ENCODE measurements at places on chromosomes 12 and 14.

DNA sequence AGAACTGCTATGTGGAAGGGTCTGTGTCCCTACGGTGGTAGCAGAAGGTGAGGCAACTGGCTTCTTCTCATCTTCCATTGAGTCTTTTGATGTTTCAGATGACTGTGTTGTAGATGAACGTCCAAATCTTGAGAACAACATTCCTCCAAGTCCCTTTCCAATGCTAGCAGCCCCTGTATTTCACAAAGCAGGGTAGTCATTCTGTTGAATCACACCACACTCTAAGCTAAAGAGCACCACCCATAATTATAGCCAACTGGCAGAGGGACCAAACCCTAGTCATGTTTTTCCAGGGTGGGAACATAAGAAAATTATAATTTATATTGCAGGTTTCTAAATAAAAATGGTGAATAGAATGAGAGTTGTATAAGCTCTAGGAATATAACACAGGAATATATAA, 98.7 kb downstream of the DDHD1 start:
- DNase-seq, result no peak

GRCh38 chr14:72745991-72746980, 147.6 kb downstream of the DPF3 start:
- DNase-seq, result no peak

DNA sequence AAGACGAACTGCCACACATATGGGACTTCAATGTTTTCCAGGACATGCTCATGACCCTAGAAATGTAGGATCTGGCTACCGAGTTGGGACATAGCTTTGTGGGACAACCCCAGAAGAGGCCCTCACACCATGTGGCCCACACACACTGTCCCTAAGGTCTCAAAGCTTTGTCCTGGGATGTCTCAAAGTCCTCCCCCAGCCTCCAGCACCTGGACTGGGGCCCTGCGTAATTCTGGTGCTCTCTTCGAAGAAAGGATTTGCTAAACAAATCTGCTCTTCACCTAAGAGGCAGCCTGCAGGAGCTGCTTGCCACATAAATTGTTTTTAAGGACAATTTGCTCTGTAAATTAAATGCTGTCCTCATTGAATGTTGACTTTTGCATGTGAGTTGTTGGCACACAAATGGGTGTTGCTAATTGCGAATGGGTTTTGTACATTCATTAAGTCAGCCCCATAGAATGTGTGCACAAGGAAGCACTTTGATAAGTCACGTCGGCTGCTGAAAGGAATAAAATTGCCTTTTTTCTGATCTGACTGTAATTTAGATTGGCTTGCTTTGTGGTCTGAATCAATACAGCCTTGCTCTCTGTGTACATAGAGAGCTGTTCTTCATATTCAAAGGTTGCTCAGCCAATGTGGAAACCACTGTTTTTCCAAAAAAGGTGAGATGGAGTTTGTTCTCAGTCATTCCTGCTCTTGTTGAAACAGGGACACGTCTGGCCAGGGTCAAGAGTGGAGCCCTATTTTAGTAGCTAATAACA, 161.6 kb upstream of the PWP1 start:
- DNase-seq, result peak; percentile 96

- DNase-seq, result no peak
These were observed 230.5 kb downstream of the EGLN3 start for GRCh38 chr14:33720284-33720787.

DNA sequence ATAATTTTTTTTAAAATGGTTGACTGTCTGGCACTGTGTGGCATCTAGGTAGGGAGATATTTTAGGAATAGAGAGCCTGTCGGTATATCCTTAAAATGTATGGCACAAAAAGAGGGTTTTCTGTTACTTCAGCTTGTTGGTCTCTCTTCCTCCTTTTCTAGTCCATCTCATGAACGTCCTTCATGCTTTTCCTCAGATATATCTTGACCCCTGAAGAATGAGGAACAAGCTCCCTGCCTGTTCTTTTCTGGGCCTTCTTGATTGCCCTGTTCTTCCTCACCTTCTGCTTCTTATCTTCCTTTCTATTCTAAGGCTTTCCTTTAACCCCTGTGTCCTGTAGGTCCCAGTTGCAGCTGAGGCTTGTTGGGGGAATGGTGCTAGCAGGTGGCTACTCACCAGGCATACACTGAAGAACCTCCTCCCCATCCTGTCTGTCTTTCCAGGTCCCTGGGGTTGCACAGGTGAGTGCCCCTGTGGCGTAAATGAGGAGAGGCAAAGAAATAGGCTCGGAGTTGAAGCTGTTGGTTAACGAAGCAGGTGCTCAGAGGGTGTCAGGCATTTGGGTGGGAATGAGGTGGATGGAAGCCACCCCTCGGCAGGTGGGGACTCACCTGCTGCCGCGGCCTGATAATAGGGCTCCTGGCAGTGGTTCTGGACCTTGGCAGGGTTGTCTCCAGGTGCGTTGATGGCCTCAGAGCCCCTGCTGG, 7.2 kb upstream of the C1R start:
- peak; percentile 100 for DNase-seq

DNA sequence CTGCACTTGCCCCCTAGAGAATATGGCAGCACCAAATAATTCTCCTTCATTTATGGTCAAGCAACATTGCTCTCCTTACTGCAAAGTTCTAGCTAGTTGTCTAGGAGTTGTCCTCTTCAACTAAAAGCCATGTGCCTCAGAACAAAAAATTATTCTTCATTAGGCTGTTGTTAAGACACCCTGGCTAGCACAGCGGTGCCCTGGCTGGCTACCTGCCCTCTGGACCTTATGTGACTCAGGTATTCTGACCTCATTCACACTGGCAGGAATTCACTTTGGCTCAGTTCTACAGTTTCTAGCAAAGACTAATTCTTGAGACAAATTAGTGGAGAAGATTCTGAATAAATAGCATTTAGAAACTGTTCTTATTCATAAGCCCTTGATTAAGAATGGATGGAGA, 224.4 kb upstream of the KRR1 start:
- DNase-seq, result no peak

- DNase-seq, result no peak
These were observed 36.8 kb upstream of the E2F7 start for GRCh38 chr12:77102123-77102522.

GRCh38 chr14:40447017-40447416, 1014.8 kb upstream of the FBXO33 start:
- DNase-seq, result no peak

- DNase-seq, result no peak
These were observed 33.7 kb upstream of the CCNT1 start for GRCh38 chr12:48750215-48750614.

DNA sequence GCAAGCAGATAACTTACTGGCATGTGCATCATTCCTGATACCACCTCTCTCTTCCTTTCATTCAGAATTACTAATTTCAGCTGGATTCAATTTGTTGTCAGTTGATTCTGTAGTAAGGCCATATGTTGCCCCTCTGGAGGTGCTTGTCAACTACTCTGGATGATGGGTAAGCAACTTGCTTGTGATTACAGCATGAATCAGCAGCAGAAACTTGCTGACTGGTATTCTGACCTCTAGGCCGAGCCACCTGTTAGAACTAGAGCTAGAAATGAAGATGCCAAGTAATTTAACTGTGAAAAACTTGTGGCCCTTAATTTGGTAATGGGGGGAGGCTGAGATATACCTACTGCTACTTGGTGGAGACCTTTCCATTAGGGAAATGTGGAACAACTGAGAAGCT, 5.1 kb downstream of the RNF10 start:
- DNase-seq, result no peak

DNA sequence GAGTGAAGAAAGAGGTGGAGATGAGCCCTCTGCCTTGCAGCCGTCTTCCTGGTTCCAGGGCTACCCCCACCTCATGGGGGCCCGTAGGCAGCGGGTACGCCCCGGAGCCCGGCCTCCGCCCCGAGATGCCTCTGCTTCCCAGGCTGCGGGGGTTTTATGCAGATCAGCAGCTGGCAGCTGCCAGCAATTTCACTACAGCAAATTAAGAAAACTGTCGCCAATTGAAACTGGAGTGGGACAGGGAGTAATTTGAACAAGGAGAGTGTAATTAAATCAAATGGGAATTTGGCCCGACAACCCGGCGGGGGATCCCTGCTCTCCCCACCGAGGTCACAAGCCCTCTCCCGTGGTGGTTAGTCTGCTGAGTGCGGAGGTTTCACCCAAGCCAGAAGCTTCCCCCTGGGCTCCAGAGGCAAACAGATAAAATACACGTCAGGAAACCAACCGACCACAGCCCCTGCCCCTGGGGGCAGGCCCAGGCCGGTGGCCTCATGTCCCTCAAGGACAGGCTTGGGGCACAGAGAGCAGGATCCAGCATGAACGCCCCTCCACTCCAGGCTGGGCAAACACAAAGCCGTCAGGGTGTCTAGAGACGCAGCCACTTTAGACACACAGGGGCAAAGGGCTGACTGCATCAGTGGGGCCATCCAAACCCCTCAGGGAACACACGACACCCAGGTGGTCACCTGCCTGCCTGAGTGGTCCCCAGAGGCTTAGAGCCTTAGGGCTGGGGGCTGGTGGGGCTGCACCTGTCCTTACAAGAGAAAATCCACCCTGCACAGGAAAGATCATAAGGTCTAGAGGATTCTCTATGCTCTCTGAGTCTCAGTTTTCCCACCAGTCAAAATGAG, 53.8 kb downstream of the TESC start:
- DNase-seq, result peak; percentile 82

GRCh38 chr14:21866479-21866878, 192.9 kb upstream of the OR4E1 start:
- no peak for DNase-seq

DNA sequence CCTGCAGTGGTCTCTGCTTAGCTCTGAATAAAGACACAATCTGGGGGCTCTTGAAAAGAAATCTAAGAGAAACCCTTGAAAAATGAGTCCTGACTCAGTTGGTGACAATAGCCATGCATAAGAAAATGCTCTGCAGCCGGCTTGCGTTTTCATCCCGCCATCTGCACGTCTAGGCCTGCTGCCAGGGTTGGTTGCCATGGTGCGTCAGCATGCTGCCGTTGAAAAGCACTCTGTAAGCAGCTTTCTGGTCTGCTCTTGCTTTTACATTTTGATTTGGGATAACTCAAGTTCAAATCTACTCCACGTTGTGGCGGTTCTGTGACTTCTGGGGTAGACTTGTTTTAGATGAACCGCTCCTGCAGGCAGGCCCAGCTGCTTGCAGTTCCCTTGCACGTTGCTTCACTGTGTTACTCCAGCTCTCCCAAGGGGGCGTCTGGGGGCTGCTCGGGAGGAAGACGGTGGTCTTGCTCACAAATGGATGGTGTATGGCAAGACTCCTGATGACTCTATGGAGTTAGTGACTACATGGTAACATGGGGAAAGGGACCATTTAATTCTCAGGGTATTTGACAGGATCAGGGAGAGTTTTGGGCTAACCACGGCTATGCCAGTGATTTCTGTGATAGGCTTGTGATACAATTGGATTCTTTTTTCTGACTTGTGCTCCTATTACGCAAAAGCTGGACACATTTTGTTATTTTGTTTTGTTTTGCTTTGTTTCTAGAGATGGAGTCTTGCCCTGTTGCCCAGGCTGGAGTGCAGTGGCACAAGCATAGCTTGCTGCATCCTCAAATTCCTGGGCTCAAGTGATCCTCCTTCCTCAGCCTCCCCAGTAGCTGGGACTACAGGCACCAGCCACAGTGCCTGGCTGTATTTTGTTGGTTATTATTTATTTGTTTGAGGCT, 15.8 kb downstream of the WNT5B start:
- DNase-seq, result peak; percentile 64

- no peak for DNase-seq
These were observed 1.1 kb downstream of the PAPLN start for GRCh38 chr14:73238424-73238852.

- DNase-seq, result peak; percentile 86
These were observed 6.8 kb upstream of the RNU7-1 start for GRCh38 chr12:6936636-6937480.
